ENCODE measurements at places on chromosomes 4 and X. TPM values are rescaled to one million over a fixed set of nuclear protein-coding genes. Genes with fewer than 3 reads are reported as not detected.

IL2RG gene
- 1.3 TPM for polyA plus RNA-seq

DNA sequence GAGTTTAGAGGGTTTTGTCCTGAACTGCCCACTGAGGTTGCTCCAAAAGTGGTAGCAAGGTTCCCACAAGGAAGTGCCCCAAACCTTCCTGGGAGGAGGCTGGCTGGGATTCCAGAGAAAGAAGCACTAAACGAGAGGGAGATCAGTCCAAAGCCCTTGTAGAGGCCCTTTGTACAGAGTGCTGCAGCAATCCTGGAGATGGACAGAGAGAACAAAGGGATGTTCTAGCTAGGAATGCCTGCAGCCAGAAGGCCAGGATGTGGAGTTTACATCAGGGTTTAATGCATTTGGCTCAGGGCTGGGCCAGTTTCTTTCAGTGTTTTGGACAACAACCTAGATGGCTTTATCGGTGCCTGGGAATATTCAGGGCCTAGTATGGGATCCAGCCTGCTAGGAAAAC, 2155.1 kb upstream of the AGA start:
- no peak for DNase-seq

DNA sequence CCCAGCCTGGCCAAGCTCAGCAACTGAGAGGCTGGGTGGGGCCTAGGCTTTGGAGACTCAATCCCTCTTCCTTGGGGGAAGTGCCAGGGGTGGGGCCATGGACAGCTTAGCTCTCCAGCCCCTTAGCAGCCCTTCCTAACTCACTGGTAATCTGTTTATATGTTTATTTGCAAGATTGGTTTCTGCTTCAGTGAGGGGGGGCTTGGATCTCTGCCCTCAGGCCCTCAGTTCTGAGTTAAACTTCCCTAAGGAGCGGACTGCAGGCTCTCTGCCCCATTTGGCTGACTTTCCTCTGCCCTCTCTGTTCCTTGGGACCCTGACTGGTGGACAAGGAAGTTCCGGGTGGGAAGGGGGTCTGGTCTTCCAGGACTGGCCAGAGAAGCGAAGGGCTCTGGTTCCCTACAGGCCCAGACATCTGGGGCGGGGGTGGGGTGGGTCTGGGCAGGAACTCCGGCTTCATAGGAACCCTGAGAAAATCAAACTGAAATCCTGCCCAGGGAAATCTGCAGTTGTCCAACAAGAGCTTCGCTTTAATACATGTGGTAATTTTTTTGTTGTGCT, 51.4 kb downstream of the NALF2 start:
- no peak for DNase-seq

DNA sequence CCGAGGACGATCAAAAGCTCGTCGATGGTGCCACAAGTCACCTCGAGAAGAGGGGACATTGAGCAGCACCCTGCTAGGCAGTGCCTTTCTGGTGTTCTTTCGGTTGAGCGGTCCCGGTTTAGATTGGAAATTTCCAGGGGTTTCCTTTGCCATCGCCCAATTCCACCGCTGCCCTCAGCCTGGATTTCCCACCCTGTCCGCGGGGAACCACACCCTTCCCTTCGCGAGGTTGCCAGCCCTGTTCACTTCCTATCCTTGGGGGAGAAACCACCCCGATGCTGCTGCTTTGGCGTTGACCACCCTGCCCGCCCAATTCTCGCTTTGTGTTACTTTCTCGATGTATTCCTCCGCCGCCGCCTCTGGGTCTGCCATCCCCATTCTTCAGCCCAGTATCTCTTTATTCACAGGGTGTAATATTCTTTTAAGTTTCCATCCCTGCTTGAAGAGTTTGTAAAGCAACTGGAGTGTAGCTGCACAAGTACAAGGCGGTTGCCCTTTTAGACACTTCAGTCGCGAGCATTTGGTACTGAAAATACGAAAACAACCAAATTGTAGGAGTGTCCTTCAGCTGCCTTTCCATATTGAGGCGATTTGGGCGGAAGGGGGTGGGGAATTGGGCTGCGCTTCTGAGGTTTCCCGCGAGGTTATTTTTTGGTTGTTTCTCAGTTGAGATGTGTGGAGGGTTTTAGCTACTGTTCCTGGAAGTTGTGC, 1.1 kb downstream of the OGT start:
- DNase-seq = no peak

GRCh38 chr4:43709443-43709842, 739.2 kb downstream of the KCTD8 start:
- DNase-seq = no peak

DNA sequence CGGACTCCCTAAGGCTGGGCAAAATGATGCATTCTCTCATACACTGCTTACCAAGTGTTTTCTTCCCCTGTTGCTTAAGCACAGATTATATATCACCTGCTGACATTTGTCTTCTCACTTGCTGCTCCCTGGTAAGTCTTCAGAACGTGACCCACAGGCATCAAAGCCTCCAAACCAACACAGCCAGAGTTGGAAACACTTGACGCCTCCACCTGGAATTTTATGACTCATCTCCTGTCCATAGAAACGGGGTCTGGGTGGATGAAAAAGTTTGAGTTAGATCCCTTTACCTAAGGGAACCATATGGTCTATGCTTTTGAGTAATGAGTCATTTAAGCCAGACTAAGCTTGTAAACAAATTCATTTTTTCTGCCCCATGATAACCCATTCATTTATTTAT, 251.6 kb downstream of the USP46 start:
- DNase-seq = no peak

GRCh38 chrX:77440330-77440729, 6.9 kb upstream of the FGF16 start:
- no peak for DNase-seq

NDST3 gene
- polyA plus RNA-seq = 3.0 TPM

GRCh38 chrX:70172221-70172620, 5.1 kb upstream of the DGAT2L6 start:
- DNase-seq = no peak

L1CAM gene
- polyA plus RNA-seq = 48.4 TPM

BEX1 gene
- 60.5 TPM for polyA plus RNA-seq

ACE2 gene
- polyA plus RNA-seq = 50.9 TPM

DNA sequence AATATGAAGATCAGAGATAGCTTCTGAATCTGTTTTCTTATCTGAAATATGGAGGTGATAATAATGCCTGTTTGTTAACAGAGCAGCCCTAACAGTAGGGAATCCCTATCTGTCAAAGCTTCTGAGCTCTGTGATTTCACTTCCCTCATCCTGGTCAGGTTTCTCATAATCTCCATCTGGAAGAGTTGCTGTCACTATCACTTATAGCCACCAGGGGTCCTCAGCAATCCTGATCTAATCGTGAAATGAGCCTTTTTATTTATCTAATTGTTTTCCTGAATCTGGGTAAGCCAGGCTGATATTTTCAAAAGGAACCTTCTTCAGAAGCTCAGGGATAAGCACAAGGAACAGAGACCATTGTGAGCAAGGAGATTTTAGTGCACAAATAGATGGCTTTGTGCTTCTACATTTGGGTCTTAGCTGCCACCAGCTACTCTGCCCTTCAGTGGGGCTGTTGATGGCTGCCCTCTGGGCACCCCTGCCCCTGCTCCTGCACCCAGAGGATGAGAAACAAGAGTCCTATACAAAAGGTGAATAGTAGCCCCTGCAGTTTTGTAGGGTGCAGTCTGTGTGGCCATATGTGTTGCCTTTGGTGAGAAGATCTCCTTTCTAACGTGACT, 196.4 kb upstream of the RADX start:
- DNase-seq = no peak

- DNase-seq = no peak
Measured at GRCh38 chrX:30920271-30920670, 31.2 kb upstream of the TAB3 start.

GC gene
- 0.25 TPM for polyA plus RNA-seq

RBM47 gene
- polyA plus RNA-seq = 98.8 TPM

- no peak for DNase-seq
Measured at GRCh38 chr4:621296-622070, 3.9 kb upstream of the PDE6B start.

HTN3 gene
- not detected for polyA plus RNA-seq
